ENCODE measurements at places on chromosomes 6 and 20. TPM values are rescaled to one million over a fixed set of nuclear protein-coding genes. Genes with fewer than 3 reads are reported as not detected.
A peak's percentile ranks its signal among the peaks of the same experiment; 100 is the strongest.

Gene MARCKS
- 114 TPM for total RNA-seq

- DNase-seq = peak; percentile 76
Observed at GRCh38 chr6:75204217-75204958, 1.5 kb downstream of the COL12A1 start.

DNA sequence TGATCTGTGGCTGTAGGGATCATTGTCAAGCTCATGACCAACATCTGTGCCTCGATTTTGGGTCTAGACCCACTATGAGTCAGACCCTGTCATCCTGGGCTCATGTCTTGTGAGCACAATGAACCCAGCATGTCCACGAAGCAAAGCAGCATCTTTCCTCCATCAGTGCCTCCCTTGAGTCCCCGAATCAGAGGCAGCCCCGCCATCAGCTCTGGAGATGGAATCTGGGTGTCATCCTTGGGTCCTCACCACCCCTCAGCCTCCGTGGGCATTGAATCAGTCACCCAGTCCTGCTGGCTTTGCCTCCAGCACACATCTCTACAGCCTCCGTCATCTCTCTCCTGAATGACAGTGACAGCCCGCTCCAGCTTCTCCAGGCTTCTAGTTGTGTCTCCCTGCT is 56.9 kb downstream of the CHMP4B start:
- DNase-seq = no peak

Gene OPN5
- total RNA-seq = not detected

Gene WFDC10B
- total RNA-seq = 0.49 TPM

Gene SLC2A4RG
- 93.6 TPM for total RNA-seq

DNA sequence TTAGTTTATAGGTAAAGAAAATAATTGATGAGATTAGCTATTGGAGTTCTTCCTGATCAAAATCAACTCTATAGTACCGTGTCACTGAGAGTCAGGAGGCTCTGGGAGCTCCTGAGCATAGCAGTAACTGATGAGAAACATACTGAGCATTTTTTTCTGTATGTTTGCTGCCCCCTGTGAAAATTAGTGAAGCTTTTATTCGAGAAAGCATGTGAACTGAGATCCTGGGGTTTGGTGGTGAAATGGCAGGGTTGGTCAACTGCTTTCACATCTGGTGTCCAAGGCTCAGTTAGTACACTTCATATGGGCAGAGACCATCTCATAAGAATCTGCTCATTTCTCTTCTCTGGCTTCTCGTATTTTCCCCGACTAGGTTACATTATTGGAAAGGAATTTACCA is 4.1 kb upstream of the ABT1 start:
- DNase-seq = no peak

Gene CTAGE9
- total RNA-seq = 0.09 TPM

- DNase-seq = no peak
Observed at GRCh38 chr6:44115866-44116265, 11.4 kb downstream of the MRPL14 start.

- no peak for DNase-seq
Observed at GRCh38 chr6:29426654-29427053, 11.9 kb downstream of the OR12D1 start.

Gene EDN3
- total RNA-seq = 7.7 TPM

GRCh38 chr20:19654921-19655320 is 103.1 kb upstream of the RIN2 start:
- DNase-seq = no peak

Gene PSORS1C1
- 11.0 TPM for total RNA-seq

DNA sequence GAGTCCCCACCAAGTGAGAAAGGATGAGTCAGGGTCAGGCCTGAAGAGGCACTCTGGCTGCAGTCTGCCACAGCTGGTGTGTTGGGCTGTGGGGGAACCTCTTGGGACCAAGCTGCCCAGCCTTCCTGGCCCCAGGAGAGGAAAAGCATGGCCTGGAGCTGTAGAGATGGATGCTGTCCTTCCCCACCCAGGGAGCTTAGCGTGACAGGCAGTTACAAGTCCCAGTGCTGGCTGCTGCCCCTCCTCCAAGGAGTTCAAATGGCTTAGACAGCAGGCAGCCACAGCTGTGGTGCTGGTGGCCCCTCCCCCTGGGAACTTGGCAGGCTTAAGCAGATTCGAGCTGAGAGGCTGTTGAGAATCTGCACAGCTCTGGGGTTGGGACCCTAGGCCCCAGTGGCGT is 253.2 kb downstream of the PLCB1 start:
- no peak for DNase-seq

GRCh38 chr6:53615633-53616449 is 49.7 kb downstream of the KLHL31 start:
- DNase-seq = peak; percentile 76

Gene SLCO4A1
- 5.9 TPM for total RNA-seq

Gene CST1
- 28.7 TPM for total RNA-seq

GRCh38 chr6:156167625-156168071 is 609.5 kb upstream of the ARID1B start:
- peak; percentile 10 for DNase-seq

DNA sequence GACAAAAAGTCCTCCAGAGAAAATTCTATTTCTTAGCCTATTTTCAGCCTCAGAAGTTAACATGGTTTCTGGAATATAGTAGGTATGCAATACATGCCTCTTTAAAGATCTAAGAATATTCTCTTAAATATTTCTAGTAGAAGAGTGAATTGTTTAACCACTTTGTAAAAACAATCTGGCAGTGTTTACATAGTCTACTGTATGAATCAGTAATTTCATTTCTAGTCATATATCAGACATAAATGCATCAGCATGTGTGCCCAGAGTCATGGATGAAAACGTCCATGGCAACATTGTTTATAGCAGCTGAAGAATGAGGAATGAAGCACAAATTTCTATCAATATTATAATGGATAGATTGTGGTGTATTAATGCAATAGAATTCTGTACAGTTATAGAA is 124.9 kb downstream of the NKAIN2 start:
- DNase-seq = no peak

GRCh38 chr20:24077145-24077544 is 88.6 kb upstream of the GGTLC1 start:
- no peak for DNase-seq

GRCh38 chr6:121482004-121482693 is 46.7 kb downstream of the GJA1 start:
- DNase-seq = no peak

Gene NKAPL
- total RNA-seq = 1.9 TPM

Data from mucosa of gallbladder (tissue), 1 donor.